Body of pancreas (tissue), 4 donors: ENCODE measurements at places on chromosomes 7 and 10.

GRCh38 chr10:130432271-130432670 lies 296.1 kb downstream of the GLRX3 start:
- DNase-seq = no peak

DNA sequence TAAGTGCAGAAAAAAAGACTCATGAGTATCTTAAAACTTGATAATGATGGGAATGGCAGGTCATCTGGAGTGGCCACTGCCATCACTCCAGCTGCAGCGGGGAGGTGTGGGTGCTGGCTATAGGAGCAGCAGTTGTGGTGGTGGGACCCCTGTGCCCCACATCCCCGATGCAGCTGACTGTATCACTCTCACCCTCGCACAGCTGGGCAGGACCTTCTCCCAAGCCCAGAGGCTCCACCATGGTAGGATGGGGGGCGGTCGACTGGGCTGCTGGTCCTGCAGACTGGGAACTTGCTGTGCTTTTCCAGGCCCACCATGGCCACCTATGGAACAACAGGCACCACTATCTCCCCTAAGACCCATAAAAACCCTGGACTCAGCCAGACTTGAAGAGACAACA lies 844.4 kb downstream of the SORCS1 start:
- DNase-seq = no peak

- DNase-seq = no peak
Measured at GRCh38 chr7:154575497-154575896, 427.4 kb downstream of the PAXIP1 start.

DNA sequence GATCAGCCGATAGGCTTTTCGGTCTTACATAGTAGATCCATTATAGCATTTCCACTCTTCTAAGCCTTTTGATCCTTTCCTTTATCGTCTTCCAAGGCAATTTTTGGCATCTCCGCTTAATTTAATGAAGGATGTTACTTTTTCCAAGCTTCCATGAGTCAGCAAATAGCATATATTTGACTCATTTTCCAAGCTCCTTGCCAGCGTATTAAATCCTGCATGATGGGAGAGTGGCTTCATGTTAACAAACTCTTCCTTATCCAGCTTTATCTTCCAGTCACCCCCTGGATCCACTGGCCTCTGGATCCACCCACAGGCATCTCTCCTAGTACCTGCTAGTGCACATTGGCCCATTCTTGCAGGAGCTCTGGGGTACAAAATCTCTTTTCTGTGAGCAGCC lies 13.0 kb downstream of the OR9A2 start:
- no peak for DNase-seq

DNA sequence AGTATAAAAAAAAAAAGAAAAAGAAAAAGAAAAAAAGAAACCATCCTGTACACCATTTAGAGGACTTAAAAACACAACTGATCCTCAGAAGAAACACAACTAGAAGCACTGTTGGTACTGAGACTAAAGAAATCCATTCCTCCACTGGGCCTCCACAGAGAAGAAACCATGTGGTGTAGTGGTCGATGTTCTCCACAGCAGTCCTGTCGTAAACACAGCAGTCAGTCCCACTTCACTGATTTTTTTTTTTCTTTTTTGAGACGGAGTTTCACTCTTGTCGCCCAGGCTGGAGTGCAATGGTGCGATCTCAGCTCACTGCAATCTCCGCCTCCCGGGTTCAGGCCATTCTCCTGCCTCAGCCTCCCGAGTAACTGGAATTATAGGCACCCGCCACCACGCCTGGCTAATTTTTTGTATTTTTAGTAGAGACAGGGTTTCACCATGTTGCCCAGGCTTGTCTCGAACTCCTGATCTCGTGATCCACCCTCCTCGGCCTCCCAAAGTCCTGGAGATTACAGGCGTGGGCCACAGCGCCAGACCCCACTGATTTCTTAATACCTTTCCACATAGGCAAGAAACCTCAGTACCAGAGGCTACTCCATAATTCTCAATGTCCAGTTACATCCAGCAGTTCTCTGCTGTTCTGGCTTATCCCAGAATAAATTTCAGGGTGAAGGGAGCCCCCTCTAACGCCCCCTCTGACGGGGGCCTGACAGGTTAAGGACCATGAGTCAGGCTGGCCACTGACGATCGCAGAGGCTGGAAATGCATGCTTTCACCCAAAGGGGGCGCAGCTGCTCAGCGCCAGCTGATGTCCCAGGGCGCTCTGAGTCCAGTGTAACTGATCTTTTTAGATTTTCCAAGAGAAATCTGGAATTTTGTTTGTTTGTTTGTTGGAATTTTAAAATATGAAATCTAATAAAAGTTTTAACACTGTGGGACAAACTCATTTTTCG lies 24.8 kb upstream of the FFAR4 start:
- DNase-seq = peak; percentile 30

DNA sequence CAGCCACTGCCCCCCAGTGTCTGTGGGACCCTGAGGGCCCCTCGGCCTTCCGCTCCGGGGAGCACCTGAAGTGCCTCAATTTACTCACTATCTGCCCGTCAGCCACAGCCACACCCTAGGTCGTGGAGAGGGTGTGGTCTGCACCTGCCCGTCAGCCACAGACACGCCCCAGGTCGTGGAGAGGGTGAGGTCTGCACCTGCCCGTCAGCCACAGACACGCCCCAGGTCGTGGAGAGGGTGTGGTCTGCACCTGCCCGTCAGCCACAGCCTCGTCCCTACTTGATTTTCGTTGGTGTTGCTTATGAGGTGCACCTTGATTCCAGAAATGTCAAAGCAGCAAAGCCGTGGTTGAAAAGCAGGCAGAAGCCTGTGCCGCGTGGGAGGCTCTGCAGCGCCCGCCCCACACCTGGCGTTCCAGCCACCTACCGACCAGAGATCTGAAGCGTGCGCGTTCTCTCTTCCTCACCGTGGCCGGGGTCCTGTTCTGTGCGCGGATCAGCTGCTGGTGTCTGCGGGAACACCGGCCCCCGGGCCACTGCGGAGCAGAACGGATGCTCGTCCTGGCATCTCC lies 101.6 kb downstream of the DYNC2I1 start:
- peak; percentile 84 for DNase-seq

DNA sequence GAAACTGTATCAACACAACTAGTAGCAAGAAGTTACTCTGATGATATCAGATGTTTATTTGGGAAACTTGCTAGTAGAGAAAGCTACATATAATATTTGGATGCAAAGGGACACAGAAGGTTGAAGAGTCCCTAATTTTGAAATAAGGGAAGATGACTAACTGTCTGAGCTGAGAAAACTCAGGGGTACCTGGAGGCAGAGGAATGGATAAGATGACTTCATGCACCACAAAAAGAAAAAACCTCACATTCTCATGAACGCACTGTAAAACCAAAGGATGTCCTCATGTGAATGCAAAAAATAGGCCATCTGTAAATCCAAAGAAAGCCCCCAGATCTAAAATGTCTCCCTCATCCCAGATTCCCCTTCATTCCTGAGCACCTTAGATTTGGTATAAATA lies 29.3 kb downstream of the PRSS2 start:
- no peak for DNase-seq

DNA sequence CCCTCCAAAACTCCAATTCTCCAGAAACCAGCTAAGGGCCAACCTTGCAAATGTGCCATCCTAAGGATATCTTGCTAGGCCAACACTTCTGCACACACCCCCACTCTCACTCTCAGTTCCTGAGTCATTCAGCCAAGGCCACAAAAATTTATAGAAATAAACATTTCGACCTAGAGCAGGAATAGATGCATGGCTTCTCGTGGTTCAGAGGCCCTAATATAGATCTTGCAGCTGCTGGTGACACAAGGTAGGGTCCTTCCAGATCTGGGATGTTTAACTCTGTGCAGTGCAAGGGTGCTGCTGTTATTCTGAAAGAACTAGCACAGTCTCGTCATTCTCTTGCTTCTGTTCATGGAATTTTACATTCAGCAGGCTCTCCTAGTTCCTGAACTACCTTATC lies 369.3 kb downstream of the CALN1 start:
- no peak for DNase-seq

DNA sequence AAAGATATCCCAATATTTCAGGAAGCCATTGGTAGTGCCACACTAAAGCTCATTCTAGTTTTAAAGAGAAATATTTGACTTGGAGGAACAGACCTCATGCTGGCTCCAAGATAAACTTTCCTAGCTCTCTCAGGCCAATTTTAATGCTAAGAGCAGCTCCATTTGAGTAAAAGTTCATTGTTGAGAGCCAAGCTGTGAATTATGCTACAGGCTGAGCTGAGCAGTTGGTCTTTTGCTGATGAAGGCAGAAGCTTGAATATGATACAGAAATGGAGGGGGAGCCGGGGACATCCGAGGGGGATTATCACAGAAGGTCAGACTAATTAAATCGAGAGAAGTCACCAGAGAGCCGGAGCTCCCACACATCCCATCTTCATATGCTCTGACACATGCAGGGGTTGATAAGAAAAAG lies 175.7 kb upstream of the AUTS2 start:
- no peak for DNase-seq

DNA sequence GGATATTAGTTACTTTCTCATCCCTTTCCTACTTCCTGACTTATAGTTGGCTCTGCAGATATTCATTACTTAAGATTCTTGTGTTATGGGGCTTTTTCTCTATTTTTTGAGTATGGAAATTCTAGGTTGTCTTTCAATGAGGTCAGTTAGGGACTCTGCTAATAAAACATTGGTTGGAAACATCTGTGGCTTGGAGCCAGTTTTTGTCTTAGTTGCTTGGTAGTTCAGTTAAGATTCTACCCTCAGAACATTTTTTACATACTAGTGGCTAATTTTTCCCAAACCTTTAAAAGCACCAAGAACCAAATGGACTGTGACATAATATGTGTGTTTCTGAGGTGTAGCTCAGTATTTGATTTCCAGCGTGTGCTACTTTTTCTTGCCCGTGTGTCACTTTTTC lies 305.6 kb upstream of the FZD1 start:
- DNase-seq = no peak

DNA sequence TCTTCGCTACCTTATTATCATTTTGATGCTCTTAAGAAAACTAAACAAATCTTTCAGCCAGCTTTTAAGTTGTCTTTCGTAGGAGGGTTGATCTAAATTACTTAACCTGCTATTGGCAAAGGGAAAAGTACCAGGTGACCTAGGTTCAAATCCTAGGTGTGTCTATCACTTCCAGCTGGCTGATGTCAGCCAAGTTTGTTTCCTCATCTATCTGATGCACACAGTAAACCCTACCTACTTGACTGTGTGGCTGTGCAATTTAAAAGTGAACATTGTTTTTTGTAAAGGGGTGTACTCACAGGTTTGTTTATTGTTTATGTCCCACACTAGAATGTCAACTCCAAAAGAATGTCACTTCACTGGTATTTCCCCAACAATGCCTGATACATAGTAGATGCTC lies 21.9 kb upstream of the CAMK1D start:
- no peak for DNase-seq

GRCh38 chr7:100837099-100837836 lies 9.9 kb upstream of the EPHB4 start:
- DNase-seq = peak; percentile 93

GRCh38 chr10:117609796-117610170 lies 67.2 kb downstream of the EMX2 start:
- no peak for DNase-seq

DNA sequence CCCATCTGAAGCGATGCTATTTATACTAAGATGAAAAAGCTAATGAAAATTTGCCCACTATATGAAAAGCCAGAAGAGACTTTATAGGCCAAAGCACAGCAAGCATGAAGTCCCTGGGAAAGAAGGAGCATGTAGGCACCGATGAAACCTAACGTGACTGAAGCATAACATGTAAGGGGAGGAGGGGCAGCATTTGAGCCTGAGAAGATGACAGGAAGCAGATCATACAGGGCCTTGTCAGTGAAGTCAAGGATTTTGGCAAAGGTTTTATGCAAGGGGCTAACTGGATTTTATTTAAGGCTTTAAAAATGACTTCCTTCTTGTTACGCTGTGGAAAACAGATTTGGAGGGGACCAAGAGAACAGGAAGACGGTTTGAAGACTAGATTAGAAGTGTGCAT lies 744.0 kb downstream of the PHTF2 start:
- no peak for DNase-seq

GRCh38 chr10:6494936-6495592 lies 85.0 kb downstream of the PRKCQ start:
- DNase-seq = no peak

DNA sequence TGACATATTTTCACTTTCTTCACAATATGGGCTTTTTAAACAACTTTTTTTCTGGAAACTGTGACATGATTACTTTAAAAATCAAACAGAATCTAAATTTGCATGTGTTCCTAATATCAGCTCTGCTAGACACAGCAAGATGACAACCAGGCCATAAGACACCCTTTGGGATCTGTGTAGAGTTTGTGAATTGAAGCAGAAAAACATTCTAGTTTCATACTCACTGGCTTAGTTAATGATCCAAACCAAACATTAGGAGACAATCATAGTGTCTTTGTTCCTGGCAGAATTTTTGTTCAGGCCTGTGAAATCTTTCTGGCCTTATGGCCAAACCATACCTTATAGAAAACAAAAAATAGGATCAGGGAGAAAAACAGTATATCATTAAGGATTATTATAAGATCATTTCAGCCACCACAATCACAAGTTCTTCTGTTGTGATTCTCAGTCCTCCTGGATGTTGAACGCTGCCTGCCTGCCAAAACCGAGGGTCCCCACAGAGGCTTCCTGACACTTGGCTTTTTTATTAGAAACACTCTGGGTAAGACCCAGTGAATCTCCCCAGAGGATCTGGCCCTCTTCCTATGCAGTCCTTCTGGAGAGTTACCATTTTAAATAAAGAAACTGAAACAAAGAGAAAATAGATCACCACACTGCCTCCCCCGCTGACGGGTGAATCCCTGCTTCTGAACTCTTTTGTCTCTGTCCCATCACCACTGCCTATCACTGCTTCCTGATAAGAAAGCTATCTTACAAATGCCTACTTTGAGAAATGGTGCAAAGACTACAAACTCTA lies 79.2 kb upstream of the PPP1R3C start:
- DNase-seq = no peak

- peak; percentile 31 for DNase-seq
Measured at GRCh38 chr7:135774284-135774683, 25.7 kb upstream of the FAM180A start.

- no peak for DNase-seq
Measured at GRCh38 chr7:27605689-27606269, 56.9 kb downstream of the HIBADH start.

DNA sequence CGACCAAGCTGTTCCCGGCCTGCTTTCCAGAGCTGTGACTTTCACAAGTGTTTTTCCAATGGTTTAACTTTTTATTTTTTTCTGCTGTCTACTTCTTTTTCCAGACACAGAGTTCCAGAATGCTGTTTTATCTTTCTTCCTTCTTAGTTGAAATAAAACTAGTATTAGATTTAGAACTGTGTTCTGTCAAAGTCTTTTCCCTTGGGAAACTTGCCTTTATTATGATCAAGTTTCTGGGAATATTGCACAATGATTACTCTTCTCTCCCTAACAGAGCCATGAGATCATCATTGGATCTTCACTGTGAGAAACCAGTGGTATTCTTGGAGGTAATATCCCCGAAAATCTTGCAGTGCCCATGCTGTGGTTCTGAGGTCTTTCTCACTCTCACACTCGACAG lies 104.9 kb upstream of the KCND2 start:
- no peak for DNase-seq

- DNase-seq = no peak
Measured at GRCh38 chr7:28705350-28705749, 252.8 kb downstream of the TRIL start.

- no peak for DNase-seq
Measured at GRCh38 chr10:67506083-67506756, 189.8 kb downstream of the CTNNA3 start.

- DNase-seq = no peak
Measured at GRCh38 chr7:31950091-31950755, 120.0 kb downstream of the PDE1C start.

GRCh38 chr7:136194878-136195277 lies 217.7 kb upstream of the MTPN start:
- DNase-seq = no peak

- DNase-seq = no peak
Measured at GRCh38 chr10:127424594-127425264, 124.4 kb upstream of the NPS start.

GRCh38 chr10:14235566-14236195 lies 95.0 kb downstream of the FRMD4A start:
- DNase-seq = no peak
